ENCODE measurements at places on chromosomes 1 and 21.

GRCh38 chr1:189149547-189150375 is 1327.9 kb downstream of the BRINP3 start:
- no peak for DNase-seq

DNA sequence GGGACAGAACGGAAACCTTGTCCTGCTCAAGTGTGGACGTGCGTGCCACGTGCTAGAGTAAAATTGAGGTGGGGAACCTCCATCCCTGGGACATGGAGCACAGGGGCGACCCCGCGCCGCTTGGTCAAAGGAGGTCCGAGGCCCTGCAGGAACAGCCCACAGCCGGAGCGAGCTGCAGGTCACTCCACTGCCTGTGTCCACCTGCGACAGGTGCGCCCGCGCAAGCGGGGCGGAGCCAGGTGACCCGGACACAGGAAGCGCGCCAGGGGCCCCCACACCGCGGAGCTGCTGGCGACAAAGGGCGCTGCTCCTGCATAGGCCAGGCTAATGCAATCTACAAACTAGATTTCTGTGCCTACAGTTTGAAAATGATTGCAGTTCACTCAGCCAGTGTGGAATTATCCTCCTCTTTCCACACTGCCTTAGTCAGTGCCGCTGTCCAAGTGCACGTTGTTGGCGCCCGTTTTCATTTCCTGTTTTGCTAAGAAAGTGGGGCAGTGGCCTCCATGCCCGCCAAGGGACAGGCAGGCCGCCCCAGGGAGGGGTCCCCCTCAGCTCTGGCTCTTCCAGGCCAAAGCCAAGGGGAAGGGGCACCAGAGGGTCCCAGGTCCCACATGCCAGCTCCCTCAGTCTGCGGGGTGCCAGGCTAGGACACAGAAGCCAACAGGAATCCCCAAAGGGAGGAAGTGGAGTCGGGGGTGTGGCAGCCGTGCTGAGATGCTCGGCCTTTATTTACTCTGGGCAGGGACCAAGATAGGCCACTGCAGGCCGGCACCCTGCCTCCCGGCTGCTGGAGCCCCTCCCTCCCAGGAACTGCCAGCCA is 4.3 kb upstream of the NADK start:
- no peak for DNase-seq

- DNase-seq: no peak
Observed at GRCh38 chr1:10979483-10979920, 33.0 kb upstream of the TARDBP start.

DNA sequence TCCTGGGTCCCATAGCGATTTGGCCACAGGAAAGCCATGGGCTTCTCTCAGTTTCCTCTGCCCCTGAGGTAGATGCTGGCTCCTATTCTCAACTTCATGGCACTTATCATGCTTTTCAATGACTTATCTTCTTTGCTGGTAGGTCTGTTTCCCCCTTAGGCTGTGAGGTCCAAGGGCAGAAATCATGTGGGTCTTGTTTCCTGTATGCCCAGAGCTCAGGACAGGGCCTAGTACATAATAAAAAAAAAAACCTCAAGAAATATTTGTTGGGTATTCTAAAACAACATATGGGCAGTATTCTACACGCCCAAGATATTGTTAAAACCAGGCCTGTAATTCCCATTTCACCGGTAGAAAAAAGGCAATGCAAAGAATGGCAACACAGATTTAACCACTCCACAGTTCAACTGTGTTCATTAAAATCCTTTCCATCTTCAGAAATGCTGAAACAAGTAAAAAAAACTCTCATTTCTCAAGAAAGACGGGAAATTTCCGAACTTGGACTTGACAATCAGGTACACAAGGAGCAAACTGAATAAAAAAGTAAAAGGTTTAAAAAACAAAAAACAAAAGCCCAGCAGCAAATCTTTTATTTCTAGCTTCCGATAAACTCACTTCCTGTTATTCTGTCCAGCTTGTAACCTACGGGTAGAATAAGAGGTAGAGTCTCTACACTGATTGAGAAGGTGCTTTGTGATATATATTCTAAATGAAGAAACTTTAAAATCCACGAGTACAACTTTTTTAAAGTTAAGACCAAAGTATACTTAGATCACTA is 6.3 kb upstream of the TDRD10 start:
- no peak for DNase-seq

DNA sequence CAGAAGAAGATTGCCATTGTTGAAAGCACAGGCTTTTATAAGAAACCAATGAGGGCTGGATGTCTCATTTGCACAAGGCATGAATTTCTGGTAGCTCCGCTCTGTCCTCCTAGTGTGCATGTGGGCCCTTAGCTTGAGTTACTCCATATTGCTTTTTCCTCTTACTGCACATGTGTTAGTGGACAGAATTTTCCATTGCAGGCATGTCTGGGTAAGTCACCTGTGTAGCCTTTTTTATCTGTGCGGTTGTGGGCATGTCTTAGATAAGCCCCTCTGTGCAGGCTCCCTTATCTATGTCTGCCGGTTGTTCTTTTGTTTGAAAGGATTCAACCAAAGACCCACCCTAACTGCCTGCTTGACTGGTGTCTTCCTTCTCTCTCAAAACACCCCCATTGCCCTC is 7.2 kb upstream of the CLCA1 start:
- DNase-seq: peak; percentile 92

GRCh38 chr21:24759348-24760075 is 847.8 kb downstream of the MRPL39 start:
- DNase-seq: peak; percentile 78

- DNase-seq: no peak
Observed at GRCh38 chr21:34968414-34969333, 80.4 kb downstream of the RUNX1 start.

GRCh38 chr1:248755517-248755916 is at the start of gene LYPD8:
TSS of gene LYPD8 (minus strand) at chr1:248755759. CDS start at chr1:248751081, 4,678 bp downstream.
- no peak for DNase-seq

- DNase-seq: peak; percentile 98
Observed at GRCh38 chr21:45152265-45152746, 77.9 kb downstream of the ADARB1 start.

DNA sequence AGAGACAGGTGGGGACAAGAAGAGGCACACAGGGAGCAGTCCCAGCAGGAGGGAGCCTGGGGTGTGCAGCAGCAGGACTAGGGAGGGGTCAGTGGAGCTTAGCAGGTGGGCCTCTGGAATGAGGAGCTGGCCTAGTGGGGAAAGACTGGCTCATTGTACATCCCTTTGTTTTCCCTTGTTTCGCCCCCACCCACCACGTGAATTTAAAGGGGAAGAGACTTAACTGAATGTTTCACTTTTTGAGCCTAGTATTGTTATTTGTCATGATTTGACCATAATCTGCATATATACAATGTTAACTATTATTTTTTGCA is 181.7 kb downstream of the DHRS3 start:
- no peak for DNase-seq

- no peak for DNase-seq
Observed at GRCh38 chr21:39012326-39013230, 170.7 kb downstream of the PSMG1 start.

GRCh38 chr1:68201546-68202238 is 30.6 kb downstream of the WLS start:
- no peak for DNase-seq

GRCh38 chr1:77756052-77756754 is 3.4 kb downstream of the USP33 start:
- peak; percentile 52 for DNase-seq

DNA sequence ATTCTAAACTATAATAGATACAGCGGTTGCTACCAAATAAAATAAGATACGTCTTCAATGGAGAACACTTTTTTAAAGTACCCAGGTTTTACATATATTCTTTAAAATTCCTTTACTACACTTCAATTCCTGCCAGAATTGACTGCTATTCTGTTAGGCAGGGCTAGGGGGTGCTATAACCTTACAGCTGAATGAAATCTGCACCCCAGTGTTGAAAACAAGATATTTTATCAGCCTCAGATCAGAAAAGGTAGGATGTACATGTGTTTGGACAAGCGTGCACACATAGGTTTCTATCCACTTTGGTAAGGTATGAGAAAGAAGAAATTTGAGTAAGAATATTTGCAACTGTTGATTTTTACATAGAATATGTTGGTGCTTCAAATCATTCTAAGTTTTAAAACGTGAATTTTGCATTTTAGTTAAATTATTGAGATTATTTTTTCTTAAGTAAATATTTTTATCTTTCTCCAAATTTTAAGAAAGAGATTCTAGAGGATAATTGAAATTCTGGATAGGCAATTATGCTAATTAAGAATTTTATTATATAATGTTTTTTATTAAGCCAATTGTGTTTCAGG is 490.8 kb upstream of the ADGRL4 start:
- DNase-seq: peak; percentile 62

GRCh38 chr1:66282891-66283621 is 250.9 kb upstream of the SGIP1 start:
- DNase-seq: no peak

GRCh38 chr21:36320421-36321324 is 676 bp downstream of the MORC3 start:
- peak; percentile 93 for DNase-seq

GRCh38 chr1:206698011-206698410 is 13.3 kb downstream of the MAPKAPK2 start:
- DNase-seq: no peak

DNA sequence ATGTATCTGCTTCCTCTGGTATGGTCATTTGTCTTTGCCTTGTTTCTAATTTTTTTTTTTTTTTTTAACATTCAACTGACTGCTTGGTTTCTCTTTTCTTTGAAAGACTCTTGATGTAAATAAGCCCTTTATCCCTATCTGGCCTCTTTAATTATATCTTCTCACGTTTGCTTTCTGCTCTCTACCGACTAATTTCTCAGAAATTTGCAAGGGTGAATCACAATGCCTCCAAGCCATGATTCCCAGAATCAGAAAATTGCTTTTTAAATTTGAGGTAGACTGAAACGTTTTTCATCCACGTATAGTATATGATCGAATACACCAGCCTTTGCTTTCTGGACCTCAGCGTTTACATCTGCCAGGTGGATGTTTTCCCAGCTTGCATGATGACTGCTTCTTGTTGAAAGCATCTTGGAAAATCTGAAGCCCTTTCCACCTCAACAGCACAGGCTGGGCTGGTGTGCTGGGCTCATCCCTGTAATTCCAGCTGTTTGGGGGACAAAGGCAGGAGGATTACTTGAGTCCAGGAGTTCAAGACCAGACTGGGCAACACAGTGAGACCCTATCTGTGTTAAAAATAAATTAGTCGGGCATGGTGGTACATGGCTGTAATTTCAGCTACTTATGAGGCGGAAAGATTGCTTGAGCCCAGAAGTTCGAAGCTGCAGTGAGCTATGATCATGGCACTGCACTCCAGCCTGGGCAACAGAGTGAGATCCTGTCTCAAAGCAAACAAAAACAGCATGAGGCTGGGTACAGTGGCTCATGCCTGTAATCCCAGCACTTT is 35.0 kb upstream of the GPR137B start:
- DNase-seq: peak; percentile 45

DNA sequence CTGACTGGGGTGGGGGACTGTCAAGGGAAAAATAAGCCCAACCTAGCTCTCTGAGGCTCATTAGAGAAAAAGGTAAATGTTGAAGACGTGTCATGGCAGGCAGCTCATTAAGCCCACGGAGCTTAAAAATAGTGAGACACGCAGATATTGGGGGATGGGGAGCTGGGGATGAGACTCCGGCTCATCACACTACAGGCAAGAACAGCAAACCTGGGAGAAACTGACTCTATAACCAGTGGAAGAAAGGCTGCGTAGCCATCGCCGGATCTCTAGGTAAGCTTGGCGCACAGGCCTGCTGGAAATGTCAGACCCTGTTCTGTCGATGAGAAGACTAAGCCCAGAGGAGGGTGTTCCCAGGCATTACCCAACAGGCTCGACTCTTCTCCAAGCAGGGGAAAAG is 78.0 kb downstream of the SYT2 start:
- DNase-seq: no peak

DNA sequence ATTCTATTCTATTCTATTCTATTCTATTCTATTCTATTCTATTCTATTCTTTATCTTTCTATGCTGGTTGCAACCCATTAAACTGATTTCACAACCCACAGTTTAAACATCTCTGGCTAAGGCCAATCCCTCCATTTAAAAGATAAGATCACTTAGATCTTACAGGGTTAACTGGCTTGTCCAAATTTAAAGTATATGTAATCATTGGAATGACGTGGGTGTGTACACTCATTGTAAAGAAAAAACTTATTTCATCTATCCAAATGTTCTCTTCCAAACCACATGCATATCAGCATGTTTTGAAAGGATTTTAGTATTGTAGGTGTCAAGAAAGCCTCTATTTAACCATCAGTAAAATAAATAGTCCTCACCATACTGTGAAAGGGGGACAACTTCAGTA is 299.6 kb upstream of the RUNX1 start:
- no peak for DNase-seq

DNA sequence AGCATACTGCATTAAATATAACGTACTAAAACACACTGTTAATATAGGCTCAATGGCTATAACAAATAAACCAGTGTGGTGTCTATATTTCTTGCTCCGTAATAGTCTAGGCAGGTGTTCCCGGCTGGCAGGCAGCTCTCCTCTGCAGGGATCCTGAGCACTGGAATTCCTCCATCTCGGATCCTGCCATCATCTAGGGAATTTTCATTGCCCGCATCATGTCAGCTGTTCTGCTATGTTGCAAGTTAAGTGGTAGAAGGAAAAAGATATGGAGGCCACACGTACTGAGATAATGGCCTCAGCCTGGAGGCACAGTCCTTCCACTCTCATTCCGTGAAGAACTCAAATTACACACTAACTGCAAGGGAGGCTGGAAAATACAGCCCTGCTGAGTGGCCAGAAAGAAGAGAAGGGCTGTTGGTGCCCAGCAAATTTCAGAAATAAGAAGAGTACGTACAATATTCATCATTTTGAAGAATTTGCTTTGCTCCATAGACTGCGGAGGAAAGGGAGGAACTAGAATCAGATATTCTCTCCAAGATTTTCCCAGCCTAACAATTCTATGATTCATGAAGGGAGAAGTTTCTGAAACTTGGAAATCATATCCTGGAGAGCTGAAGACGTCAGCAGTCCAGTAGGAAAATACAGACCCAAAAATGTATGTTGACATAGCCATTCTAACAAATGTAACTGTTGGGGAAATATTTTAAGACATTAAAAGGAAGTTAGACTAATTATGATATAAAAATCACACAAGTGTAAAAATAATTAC is 263.3 kb downstream of the MRPL39 start:
- DNase-seq: no peak

- peak; percentile 87 for DNase-seq
Observed at GRCh38 chr1:198465201-198466144, 75.0 kb downstream of the ATP6V1G3 start.

DNA sequence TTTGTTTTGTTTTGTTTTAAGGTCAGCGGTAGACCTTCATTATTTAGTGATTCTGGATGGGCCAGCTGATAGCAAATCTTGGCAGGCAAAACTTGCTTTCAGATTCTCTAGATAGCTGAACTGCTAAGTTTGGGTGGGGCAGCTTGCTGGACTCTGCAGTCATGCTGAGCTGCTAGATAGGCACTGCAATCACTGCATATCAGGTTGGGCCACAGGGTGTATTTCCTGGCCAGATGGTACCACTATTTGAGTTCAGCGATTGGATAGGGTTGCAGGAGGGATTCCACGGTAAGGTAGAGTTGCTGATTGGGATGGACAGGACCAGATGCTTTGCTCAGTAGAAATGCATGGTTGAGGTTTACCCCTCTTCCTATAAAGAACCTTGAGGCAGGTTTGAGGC is 579.3 kb upstream of the ADGRL4 start:
- DNase-seq: no peak
